ENCODE measurements at places on chromosomes 16 and 17. TPM values are rescaled to one million over a fixed set of nuclear protein-coding genes. Genes with fewer than 3 reads are reported as not detected.

DNA sequence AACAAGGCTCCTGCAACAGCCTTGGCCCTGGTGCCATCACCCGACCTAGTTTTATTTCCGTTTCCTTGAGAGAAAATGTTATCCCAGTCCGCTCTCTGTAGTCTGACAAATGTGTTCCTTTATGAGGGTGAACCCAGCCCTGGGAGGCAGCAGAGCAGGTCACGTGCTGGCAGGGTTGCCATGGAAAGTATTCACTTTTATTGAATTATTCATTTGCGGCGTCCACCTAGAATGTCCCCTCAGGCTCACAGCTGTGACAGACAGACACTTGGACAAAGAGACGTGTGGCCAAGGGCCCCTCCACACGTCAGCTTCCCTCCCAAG is 90.0 kb downstream of the WSCD1 start:
- no peak overlapping the region for H3K4me3 ChIP-seq
- H3K4me1 ChIP-seq, result peaks cover 22% of the 10 kb centered on the region
- no peak for DNase-seq
- H3K27me3 ChIP-seq, result peaks cover 6% of the 10 kb centered on the region

GRCh38 chr16:27985981-27986380 is 77.5 kb downstream of the GSG1L start:
- H3K27ac ChIP-seq, result no peak overlapping the region
- H3K4me3 ChIP-seq, result no peak overlapping the region
- no peaks in the 10 kb centered on the region for H3K27me3 ChIP-seq
- no peak for DNase-seq
- H3K4me1 ChIP-seq, result no peaks in the 10 kb centered on the region

DNA sequence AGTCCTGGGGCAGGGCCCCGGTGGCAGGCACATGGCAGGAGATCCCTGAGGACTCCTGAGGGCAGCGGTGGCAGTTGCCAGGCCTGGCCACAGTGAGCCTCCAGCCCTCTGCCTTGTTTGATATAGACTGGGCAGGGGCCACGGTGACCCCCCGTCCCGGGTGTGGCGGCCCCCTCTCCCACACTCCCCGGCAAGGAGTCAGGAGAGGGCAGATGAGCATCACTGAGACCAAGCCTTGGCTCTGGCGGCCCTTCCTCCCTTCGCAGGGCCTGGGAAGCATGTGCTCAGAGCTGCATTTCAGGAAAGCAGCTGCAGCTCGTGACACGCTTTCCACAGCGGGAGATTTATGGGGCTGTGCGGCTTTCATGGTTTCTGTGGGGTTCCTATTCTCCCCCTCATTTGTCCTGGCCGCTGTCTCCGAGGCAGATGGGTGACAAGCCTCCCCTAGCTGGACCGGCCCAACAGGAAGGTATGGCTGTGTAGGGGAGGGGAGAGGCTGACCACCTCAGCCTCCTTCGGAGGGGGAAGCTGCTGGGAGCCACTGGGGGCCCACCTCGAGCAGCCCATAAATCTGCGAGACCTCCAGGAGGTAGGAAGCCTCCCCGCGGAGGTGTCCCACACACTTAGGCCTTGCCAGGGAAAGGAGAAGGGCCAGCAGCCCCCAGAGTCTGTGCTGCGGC is 211.4 kb downstream of the NTN1 start:
- no peaks in the 10 kb centered on the region for H3K27me3 ChIP-seq
- H3K4me1 ChIP-seq, result peaks cover 2% of the 10 kb centered on the region
- H3K36me3 ChIP-seq, result no peaks in the 10 kb centered on the region

DNA sequence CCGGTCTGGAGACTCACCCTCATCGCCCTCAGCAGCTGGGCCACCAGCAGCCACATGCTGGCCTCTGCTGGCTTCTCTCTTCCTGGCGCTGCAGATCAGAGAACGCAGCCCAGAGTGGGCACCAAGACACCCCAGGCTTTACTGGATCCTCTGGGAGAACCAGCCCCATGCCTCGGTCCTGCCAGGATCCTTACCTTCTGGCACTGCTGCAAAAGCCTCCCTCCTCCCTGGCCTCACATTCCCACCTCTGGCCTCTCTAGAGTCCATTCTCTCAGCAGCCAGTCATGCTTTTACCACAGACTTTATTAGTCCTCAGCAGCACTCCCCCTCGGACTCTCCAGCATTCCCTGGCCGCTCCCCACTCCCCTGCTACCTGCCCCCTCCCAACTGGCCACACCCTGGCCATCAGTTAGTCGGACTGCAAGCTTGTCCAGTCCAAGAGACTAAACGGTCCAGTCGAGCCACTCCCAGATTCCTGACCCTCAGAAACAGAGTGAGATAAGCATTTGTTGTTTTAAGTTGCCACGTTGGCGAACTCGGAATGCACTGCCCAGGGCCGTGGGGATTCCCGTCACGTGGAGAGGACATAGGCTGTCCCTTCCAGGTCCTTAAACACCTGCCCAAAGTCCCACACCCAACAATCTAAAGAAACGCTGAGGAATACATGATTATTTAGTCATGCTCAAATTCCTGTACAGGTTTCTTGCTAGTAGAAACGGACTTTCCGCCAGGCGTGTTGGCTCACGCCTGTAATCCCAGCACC is 5.9 kb upstream of the SPG7 start:
- peaks cover 3% of the 10 kb centered on the region for H3K4me1 ChIP-seq
- no peaks in the 10 kb centered on the region for H3K36me3 ChIP-seq
- no peak overlapping the region for H3K27ac ChIP-seq
- H3K27me3 ChIP-seq, result no peaks in the 10 kb centered on the region

DNA sequence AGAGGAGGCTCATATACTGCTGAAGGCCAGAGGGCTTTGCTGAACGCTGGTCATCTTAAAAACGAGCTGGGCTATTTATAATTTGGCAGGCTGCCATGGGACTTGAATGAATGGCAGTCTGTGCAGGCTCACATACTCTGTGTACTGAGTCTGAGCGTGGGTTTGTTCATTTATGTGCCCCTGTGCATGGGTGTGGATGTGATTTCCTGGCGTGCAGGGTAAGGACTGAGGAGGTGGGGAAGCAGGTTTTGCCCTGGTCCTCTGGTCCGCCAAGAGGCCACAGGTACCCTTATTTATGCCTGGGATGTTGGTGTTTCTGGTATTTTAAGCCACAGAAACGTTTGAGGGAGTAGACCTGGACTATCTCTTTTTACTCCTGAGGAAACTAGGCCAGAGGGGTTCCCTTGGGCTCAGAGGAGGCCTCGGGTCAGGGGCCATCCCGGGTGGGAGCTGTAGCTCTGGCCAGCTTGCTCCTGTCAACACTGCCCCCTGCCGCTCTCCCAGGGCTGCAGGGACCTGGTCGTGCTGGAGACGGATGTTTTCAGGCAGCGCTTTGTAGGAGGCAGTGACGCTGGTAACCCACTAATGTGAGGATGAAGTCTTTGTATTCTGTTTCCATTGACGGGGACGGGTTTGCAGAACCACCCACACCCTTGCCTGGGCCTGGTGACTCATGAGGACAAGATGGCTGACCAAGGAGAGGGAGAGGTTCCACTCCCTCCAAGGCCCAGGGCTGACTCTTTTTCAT is 184.4 kb downstream of the MSI2 start:
- H3K27me3 ChIP-seq, result peaks cover 6% of the 10 kb centered on the region
- peaks cover 48% of the 10 kb centered on the region for H3K4me1 ChIP-seq
- peaks cover 4% of the 10 kb centered on the region for H3K36me3 ChIP-seq
- DNase-seq, result peak; percentile 75
- H3K27ac ChIP-seq, result peak overlapping the region; percentile 24

- peaks cover 3% of the 10 kb centered on the region for H3K4me1 ChIP-seq
- peak; percentile 68 for DNase-seq
- H3K36me3 ChIP-seq, result no peaks in the 10 kb centered on the region
- peaks cover 9% of the 10 kb centered on the region for H3K27me3 ChIP-seq
- peak within 1 kb of the TSS; percentile 95 for H3K4me3 ChIP-seq
Measured at GRCh38 chr17:13601776-13602551, at the start of gene HS3ST3A1. Gene HS3ST3A1, minus strand, starts transcription at chr17:13601929. Its CDS starts 800 bp downstream, at chr17:13601129.

USH1G gene
- 0.12 TPM for total RNA-seq

DNA sequence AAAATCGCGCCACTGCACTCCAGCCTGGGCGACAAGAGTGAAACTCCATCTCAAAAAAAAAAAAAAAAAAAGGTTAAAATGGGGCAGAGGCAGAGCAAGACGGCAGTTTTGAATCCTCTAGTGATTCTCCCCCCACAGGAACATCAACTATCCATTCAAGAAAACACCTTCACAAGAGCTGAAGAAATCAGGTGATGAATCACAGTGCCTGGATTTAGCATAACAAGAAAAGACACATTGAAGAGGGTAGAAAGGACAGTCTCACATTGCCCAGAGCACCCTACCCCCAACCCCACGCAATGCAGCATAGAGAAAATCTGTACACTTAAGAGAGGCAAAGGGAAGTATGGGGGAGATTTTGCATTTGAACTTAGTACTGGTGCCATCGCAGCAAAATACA is 28.8 kb upstream of the RNF43 start:
- no peak overlapping the region for H3K4me3 ChIP-seq
- no peaks in the 10 kb centered on the region for H3K27me3 ChIP-seq
- peaks cover 4% of the 10 kb centered on the region for H3K36me3 ChIP-seq
- no peaks in the 10 kb centered on the region for H3K4me1 ChIP-seq

CORO7 gene
- total RNA-seq, result 200 TPM

GDPD3 gene
- 4.9 TPM for total RNA-seq

- peaks cover 10% of the 10 kb centered on the region for H3K27me3 ChIP-seq
- H3K4me3 ChIP-seq, result peak overlapping the region; percentile 95
- H3K27ac ChIP-seq, result peak overlapping the region; percentile 81
- H3K36me3 ChIP-seq, result no peaks in the 10 kb centered on the region
- no peaks in the 10 kb centered on the region for H3K4me1 ChIP-seq
- no peak for DNase-seq
Measured at GRCh38 chr16:68238029-68238345, 2.1 kb upstream of the ESRP2 start.

DNA sequence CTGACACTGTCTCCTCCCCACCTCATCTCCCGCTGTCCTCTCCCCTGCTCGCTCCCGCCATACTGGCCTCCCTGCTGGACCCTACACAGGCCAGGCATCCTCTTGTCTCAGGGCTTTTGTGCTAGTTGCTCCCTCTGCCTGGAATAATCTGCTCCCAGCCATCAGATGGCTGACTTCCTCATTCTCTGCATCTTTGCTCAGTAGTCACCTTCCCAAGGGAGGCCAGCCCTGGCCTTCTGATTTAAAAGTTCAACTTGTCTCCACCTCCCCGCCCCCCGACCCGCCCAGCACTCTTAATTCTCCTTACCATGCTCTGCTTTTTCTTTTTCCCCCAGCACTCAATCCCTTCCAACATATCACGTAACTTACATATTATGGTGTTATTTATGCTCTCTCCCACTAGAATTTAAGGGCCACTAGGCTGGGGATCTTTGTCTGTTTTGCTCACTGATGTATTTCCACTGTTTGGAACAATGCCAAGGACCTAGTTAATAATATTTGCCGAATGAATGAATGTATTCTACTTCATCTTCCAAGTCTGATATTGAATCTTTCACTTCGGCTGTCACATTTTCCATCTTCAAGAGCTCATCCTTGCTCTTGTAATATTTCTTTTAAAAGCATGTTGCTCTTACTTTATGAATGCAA is 178.3 kb downstream of the CDK5R1 start:
- H3K4me1 ChIP-seq, result no peaks in the 10 kb centered on the region
- no peak for DNase-seq
- H3K36me3 ChIP-seq, result no peaks in the 10 kb centered on the region
- H3K27ac ChIP-seq, result no peak overlapping the region
- H3K4me3 ChIP-seq, result no peak overlapping the region

CIBAR2 gene
- not detected for total RNA-seq

DNA sequence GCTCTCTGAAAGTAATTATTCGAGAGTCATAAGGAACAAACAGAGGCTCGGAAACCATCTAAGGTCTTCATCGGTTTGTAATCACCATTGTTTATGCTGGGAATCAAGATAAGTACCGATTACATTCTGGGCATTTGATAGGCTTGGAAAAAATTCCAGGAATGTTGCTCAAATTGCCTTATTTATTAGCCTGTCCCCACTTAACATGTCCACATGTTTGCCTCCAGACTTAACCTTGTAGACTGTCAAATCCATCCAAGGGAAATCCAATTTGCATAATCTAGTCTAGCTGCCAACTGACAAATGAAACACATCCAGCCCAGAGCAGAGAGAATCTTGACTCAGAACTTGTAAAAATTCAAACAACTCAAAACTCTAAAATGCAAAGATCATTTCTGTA is 51.3 kb upstream of the TMC5 start:
- H3K4me1 ChIP-seq, result no peaks in the 10 kb centered on the region
- no peak overlapping the region for H3K27ac ChIP-seq
- H3K27me3 ChIP-seq, result peaks cover 3% of the 10 kb centered on the region
- H3K4me3 ChIP-seq, result no peak overlapping the region

MFAP4 gene
- 37.7 TPM for total RNA-seq

DNA sequence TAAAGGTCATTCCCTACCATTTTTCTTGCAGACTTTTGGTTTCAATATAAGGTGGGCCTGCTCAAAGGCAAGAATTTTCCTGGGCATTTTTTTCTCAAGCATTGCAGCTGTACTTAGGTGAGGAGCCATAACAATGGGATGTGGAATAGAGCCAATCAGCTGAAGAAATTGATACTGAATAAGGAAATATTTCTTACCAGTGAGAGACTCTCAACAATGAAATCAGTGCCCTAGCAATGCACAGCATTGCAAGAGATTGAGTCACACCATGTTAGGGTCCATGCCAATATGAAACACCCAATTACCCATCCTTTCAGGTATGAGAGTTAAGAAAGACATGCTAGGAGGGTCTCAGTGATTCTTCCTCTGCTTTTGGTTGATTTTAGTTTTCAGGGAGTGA is 237.6 kb downstream of the SOX9 start:
- H3K27me3 ChIP-seq, result peaks cover 4% of the 10 kb centered on the region
- H3K36me3 ChIP-seq, result peaks cover 9% of the 10 kb centered on the region
- no peak for DNase-seq

DNA sequence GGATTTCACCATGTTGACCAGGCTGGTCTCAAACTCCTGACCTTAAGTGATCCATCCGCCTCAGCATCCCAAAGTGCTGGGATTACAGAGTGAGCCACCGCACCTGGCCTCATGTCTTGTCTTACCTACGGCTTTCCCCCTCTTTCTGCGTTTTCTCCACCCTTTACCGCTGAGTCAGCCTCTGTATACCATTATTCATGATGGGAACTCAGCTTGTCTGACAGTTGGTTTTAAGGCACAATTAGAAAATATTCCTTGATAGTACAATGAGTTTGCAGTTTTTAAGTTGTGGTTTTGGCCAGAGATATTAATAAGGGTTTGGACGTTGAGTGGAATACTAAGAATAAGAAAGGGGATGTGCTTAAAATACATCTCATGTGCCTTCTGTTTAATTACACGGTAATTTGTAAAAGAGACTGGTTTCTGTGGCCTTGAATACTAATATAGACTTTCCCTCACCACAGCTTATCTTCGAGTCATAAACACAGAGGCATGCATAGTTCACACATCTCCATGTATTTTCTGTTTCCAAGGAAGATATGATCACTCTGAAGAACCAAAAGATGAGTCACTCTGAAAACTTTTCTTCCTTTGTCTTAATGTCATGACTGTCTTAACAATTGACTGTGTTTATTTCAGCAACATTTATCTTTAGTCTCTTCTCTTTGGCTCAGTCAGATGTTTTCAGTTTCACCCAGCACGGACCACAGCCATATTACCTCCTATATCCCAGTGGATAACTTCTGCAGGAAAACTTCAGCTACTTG is 54.4 kb downstream of the PITPNC1 start:
- no peak for DNase-seq
- peaks cover under 1% of the 10 kb centered on the region for H3K4me1 ChIP-seq
- no peak overlapping the region for H3K4me3 ChIP-seq
- no peak overlapping the region for H3K27ac ChIP-seq
- H3K27me3 ChIP-seq, result peaks cover 4% of the 10 kb centered on the region
- H3K36me3 ChIP-seq, result no peaks in the 10 kb centered on the region

- peaks cover 2% of the 10 kb centered on the region for H3K27me3 ChIP-seq
- no peaks in the 10 kb centered on the region for H3K36me3 ChIP-seq
- H3K4me3 ChIP-seq, result no peak overlapping the region
- no peaks in the 10 kb centered on the region for H3K4me1 ChIP-seq
- H3K27ac ChIP-seq, result no peak overlapping the region
Measured at GRCh38 chr17:10127819-10128425, 70.5 kb downstream of the GAS7 start.

Measured in glutamatergic neuron (in vitro differentiated cells).